CD8-positive, alpha-beta memory T cell (primary cell): ENCODE measurements at places on chromosomes 12 and 14. TPM values are rescaled to one million over a fixed set of nuclear protein-coding genes. Genes with fewer than 3 reads are reported as not detected.

Gene GDF3
- not detected for polyA plus RNA-seq

Gene RIMBP2
- not detected for polyA plus RNA-seq

Gene KRT86
- not detected for polyA plus RNA-seq

Gene SSTR1
- not detected for polyA plus RNA-seq

DNA sequence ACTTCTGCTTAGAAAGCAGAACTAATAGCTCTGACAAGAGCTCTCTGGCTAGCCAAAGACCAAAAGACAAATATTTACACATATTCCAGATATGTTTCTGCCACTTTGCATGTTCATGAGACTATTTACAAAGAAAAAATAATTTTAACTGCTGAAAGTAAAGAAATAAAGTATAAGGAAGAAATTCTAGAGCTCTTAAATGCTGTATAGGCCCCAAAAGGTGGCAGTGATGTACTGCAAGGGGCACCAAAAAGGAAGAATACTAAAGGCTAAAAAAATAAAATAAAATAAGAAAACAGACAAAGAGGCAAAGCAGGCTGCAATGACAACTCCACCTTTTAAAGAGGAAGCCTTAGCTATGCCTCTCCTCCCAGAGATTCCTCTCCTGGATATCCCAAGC, 23.0 kb downstream of the KLRK1 start:
- H3K36me3 ChIP-seq: peaks cover 5% of the 10 kb centered on the region
- H3K4me1 ChIP-seq: peaks cover 74% of the 10 kb centered on the region
- DNase-seq: no peak
- no peak overlapping the region for H3K27ac ChIP-seq
- H3K4me3 ChIP-seq: no peak overlapping the region

DNA sequence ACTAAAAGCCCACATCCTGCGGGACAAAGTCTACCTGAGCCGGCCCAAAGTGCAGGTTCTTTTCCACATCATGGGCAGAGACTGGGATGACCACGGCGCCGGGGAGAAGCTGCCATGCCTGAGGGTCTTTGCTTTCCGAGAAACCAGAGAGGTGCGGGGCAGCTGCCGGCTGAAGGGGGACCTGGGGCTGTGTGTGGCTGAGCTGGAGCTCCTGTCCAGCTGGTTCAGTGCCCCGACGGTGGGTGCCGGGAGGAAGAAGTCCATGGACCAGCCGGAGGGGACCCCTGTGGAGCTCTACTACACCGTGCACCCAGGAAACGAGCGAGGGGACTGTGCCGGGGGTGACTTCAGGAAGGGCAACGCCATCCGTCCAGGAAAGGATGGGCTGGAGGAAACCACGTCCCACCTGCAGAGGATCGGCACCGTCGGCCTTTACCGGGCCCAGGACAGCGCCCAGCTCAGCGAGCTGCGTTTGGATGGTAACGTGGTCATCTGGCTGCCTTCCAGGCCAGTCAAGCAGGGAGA, 148.1 kb downstream of the TMEM132C start:
- no peaks in the 10 kb centered on the region for H3K36me3 ChIP-seq
- no peak overlapping the region for H3K4me3 ChIP-seq
- no peak overlapping the region for H3K27ac ChIP-seq
- DNase-seq: no peak
- H3K27me3 ChIP-seq: no peaks in the 10 kb centered on the region

GRCh38 chr14:89294060-89294459, 123.0 kb downstream of the FOXN3 start:
- no peak overlapping the region for H3K27ac ChIP-seq
- H3K4me3 ChIP-seq: no peak overlapping the region
- DNase-seq: no peak
- no peaks in the 10 kb centered on the region for H3K36me3 ChIP-seq

DNA sequence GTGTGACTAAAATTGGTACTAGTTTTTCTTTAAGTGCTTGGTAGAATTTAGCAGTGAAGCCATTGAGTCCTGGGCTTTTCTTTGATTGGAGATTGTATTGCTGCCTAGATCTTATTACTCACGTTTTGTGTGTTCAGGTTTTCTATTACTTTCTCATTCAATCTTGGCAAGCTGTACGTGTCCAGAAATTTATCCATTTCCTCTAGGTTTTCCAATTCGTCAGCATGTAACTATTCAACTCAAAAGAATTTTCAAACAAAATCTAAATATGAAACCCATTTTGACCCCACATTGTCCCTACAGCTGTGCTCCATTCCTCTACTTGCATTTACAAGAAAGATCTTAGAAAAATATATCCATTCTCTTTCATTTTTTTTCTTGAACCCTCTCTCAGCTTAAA, 1613.4 kb upstream of the SEL1L start:
- no peak for DNase-seq
- H3K36me3 ChIP-seq: no peaks in the 10 kb centered on the region
- H3K4me3 ChIP-seq: no peak overlapping the region

- no peak overlapping the region for H3K4me3 ChIP-seq
- H3K4me1 ChIP-seq: no peaks in the 10 kb centered on the region
- H3K27me3 ChIP-seq: no peaks in the 10 kb centered on the region
- H3K27ac ChIP-seq: no peak overlapping the region
- H3K36me3 ChIP-seq: peaks cover 21% of the 10 kb centered on the region
- DNase-seq: no peak
Observed at GRCh38 chr12:132783917-132784531, 22.4 kb upstream of the ANKLE2 start.

DNA sequence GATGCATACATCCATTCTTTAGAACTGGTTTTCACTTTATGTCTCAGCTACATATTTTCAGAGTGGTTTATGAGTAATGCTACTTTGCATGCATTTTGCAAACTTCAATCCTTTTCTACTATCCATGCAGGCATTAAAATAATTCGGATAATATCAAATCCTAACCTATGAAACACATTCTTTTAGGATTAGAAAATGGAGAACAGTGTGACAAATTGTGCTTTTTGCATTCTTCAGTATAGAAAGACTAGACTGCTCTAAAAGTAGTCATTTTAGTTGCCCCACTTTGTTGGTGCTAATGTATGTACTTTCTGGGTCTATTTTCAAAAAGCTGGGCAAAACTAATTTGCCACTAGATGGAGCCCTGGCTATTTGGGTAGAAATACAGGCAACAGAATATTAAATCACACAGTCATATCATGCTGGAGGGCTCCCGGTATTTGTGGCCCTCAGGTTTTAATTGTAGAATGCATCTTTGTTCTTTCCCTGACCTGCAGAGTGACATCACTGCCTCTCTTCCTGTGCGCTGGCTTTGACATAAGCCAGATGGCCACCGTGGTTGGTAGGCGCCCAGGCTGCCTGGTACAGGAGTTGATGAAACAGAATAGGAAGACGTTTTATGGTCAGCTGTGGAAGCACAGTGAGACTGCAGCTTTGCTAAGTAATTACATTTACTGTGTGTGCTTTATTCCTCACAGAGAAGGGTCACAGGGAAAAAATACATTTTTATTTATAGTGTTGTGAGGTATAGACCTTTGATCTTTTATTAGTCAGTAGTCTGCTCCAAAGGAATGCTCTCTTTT, 28.1 kb downstream of the MSRB3 start:
- H3K27me3 ChIP-seq: no peaks in the 10 kb centered on the region
- no peak overlapping the region for H3K4me3 ChIP-seq
- no peak for DNase-seq
- no peaks in the 10 kb centered on the region for H3K36me3 ChIP-seq

DNA sequence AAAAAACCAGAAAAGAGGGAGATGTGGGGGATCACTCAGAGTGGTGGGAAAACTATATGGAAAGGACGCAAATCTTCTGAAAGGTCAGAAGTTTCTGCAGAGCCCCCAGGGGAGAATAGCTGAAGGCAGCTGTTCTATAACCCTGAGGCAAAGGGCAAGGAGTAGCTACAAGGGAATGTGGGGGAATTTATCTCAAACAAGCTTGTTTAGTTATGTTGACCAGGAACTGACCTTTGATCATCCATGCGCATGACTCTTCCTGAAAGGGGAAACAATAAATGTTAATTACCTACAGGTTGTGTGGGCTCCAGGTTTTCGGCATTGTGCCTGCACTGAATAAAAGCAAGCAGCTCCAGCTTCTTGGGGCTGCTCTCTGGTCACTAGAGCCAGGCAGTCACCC, 968.5 kb downstream of the AACS start:
- DNase-seq: no peak
- H3K36me3 ChIP-seq: no peaks in the 10 kb centered on the region
- no peaks in the 10 kb centered on the region for H3K27me3 ChIP-seq
- no peak overlapping the region for H3K4me3 ChIP-seq

DNA sequence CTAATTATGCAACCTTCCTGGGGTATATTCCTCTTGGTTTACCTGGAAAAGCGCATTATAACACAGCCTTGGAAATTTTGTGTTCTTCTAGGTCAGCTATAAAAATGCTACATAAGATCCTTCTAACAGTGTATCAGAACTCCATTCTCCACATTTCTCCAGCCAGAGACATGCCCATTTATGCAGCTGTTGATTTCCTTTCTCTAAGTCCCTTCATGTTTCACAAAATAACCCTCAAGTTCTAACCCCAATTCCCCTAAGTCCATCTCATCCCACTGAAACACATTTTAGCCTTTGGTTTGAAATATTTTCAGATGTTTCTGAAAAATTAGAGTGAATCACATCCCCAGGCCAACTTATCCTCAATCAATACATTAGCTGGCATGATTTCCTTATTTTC, 20.9 kb upstream of the HDAC7 start:
- H3K27ac ChIP-seq: no peak overlapping the region
- DNase-seq: no peak
- no peaks in the 10 kb centered on the region for H3K36me3 ChIP-seq
- H3K27me3 ChIP-seq: no peaks in the 10 kb centered on the region

- no peak overlapping the region for H3K27ac ChIP-seq
- H3K4me3 ChIP-seq: no peak overlapping the region
- no peaks in the 10 kb centered on the region for H3K4me1 ChIP-seq
- DNase-seq: no peak
- H3K27me3 ChIP-seq: no peaks in the 10 kb centered on the region
Observed at GRCh38 chr12:124125203-124125871, 152.3 kb downstream of the ZNF664 start.

- no peak overlapping the region for H3K27ac ChIP-seq
- H3K4me1 ChIP-seq: peaks cover 5% of the 10 kb centered on the region
- H3K36me3 ChIP-seq: no peaks in the 10 kb centered on the region
- DNase-seq: peak; percentile 59
- peaks cover 5% of the 10 kb centered on the region for H3K27me3 ChIP-seq
Observed at GRCh38 chr14:51093371-51094281, 1.3 kb downstream of the TRIM9 start.

DNA sequence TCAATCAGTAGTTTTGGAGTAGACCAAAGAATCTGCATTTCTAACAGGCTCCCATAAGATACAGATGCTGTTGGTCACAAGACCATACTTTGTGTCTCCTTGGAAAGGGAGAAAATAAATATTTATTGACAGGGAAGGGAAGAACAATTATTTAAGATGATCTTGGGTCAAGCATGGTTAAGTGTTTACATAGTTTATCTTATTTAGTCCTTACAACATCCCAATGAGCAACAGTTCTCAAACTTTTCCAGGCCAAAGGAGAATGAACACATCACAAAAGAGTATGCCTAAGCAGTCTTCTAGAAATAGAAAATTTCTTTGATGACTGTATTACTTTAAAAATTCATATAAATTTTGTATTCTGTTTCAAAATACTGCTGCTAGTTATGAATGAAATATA, 8.8 kb downstream of the LPCAT3 start:
- DNase-seq: no peak
- no peak overlapping the region for H3K4me3 ChIP-seq
- no peaks in the 10 kb centered on the region for H3K4me1 ChIP-seq
- H3K27ac ChIP-seq: no peak overlapping the region

DNA sequence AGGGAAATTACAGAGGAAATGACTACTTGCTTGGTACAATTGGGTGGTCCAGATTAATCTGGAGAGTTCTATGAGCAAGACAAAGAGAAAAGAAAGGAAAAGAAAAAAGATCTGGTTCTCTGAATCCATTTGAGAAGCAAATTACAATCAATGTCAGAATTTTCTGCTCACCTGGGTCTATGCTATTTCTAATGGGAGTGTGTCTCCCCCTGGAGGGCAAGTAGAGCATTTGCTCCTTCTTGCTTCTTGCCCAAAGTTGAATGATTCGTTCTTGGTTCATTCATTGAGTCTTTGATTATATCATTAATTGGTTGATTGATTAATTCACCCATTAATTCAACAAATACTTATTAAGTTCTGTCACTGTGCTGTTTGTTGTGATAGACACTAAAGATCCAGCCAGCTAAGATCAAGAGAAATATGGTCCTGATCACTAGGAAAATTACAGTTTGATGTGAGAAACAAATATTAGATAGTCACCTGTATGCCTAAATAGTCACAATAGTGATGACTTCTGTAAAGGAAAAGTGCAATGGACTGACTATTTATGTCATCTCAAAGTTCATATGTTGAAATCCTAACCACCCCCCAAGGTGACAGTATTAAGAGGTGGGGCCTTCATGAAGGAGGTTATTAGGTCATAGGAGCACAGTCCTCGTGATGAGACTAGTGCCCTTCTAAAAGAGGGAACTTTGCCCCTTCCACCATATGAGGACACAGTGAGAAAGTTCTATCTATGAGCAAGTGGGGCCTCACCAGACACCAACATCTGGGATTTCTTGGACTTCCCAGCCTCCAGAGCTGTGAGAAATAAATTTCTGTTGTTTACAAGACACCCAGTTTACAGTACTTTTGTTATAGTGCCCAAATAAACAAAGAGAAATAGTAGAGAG, 8.0 kb upstream of the ASB8 start:
- no peaks in the 10 kb centered on the region for H3K27me3 ChIP-seq
- no peaks in the 10 kb centered on the region for H3K36me3 ChIP-seq
- peak; percentile 33 for DNase-seq
- H3K4me3 ChIP-seq: no peak overlapping the region
- no peak overlapping the region for H3K27ac ChIP-seq

DNA sequence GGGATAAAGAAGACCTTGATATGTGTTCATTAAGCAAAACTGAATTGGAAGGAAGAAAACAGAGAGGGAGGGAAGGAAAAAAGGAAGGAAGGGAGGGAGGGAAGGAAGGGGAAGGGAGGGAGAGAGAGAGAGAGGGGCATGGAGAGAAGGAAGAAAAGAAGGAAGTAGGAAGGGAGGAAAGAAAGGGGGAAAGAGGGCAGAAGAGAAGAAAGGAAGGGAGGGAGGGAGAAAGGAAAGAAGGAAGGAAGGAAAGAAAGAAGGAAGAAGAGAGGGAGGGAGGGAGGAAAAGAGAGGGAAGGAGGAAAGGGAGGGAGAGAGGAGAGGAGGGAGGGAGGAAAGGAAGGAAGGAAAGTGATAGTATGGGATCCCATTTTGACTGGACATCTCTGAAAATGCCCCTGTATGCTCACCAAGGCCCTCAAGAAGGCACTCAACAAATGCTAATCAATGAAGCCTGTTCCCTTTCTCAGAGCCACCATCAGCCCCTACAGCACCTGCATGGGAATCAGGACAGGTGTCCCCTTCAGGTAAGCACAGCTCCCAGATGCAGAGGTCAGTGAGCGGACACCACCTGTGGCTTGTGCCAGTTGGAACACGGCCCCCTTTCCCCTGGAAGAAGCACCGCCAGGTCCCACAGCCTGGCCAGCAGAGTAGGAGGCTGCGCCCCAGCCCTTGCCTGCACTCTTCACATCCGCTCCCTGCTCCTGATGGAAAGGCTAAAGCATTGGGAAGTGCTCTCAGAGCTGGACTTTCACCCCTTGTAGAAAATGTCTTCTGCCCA, 161.4 kb upstream of the DIO3 start:
- no peak overlapping the region for H3K4me3 ChIP-seq
- no peak overlapping the region for H3K27ac ChIP-seq
- H3K4me1 ChIP-seq: no peaks in the 10 kb centered on the region
- no peaks in the 10 kb centered on the region for H3K36me3 ChIP-seq
- no peak for DNase-seq
